ENCODE measurements at places on chromosomes 2 and 18. TPM values are rescaled to one million over a fixed set of nuclear protein-coding genes. Genes with fewer than 3 reads are reported as not detected.
A peak's percentile ranks its signal among the peaks of the same experiment; 100 is the strongest.

DNA sequence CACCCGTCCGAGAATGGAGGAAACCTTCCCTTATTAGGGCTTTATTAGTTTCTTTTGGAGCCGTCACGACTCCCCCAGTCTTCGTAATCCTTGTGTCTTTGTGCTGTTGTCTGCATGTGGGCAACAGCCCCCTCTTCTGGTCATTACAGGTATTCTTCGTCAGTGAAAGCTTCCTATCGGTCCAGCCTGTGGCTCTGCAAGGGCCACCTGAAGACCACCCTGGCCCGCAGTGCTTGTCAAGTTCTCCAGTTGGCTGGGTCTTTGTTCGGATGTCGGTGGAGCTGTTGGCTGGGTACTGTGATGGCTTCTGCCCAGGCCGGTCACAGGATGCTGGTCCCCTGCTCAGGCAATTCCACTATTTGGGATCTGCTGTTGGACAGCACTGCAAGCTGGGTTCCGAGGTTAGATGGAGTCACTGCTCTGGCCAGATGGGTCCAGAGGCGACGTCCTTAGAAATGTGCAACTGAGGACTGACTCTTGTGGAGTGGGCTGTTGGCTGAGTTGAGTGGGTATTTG lies 19.2 kb downstream of the E2F6 start:
- H3K36me3 ChIP-seq, result peaks cover 76% of the 10 kb centered on the region
- H3K27ac ChIP-seq, result no peak overlapping the region
- no peaks in the 10 kb centered on the region for H3K27me3 ChIP-seq
- H3K4me3 ChIP-seq, result no peak overlapping the region
- peak; percentile 80 for DNase-seq

DNA sequence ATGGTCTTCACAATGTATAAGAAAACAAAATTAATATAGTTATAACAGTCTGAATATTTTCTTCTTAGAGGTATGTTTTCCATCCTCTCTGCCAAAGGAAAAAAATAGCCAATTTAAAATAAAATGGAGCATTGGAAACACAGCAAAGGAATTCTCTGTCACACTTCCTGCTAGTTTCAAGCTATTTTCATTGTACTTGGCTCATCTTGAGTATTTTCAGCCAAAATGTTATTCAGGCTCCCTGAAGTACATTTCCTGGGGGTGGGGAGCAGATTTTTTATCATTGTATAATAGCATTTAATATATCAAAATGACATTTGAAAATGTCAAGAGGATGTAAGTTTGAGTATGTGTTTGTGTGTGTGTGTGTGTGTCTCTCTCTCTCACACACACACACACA lies 463.6 kb upstream of the REG3G start:
- no peaks in the 10 kb centered on the region for H3K36me3 ChIP-seq
- H3K27me3 ChIP-seq, result no peaks in the 10 kb centered on the region
- peak overlapping the region; percentile 40 for H3K27ac ChIP-seq
- no peak overlapping the region for H3K4me3 ChIP-seq

DNA sequence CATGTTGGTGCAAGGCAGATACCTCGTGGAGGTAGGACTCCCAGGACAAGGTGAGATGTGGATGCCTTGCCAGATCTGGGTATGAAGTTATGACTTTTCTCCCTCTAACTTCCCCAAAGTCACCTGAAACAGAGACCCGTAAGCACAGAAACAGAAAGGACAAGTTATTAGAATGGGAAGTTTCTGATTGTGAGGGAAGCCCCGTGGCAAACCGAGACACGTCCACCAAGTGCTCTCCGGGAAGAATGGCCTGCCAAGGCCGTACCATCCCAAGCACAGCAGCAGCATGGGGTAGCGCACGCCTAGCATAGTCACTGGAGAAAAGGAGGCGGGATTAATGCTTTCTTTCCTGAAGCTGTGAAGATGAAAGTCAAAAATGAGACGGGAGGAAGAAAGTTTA lies 110.6 kb downstream of the ZNF532 start:
- H3K27me3 ChIP-seq, result no peaks in the 10 kb centered on the region
- DNase-seq, result no peak
- peak overlapping the region; percentile 43 for H3K27ac ChIP-seq
- H3K36me3 ChIP-seq, result peaks cover 30% of the 10 kb centered on the region
- peaks cover 42% of the 10 kb centered on the region for H3K4me1 ChIP-seq

DNA sequence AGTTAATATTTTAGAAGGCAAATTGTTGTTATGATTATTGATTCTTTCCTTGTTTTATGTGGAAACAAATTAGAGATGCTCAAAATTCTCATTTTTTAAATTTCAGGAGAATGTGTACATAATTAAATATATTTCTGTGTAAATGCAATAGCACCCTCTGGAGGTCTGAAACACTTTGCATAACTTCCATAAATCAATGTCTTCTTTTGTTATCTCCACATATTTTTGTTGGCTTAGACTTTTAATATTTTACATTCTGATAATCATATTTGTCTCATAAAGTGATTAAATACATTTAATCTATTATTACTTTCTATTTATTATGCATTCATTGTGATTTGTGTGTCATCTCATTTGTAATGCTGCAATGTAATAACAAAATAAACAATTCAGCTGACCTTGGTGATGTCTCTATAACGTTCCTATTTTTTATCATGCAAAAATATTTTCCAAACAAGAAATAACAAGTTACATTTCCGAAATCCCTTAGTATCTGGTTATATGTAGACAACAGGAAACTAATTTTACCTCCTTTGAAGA lies 201.8 kb upstream of the GALNT5 start:
- H3K27me3 ChIP-seq, result no peaks in the 10 kb centered on the region
- DNase-seq, result peak; percentile 54
- peaks cover 5% of the 10 kb centered on the region for H3K4me1 ChIP-seq
- no peaks in the 10 kb centered on the region for H3K36me3 ChIP-seq

- no peak overlapping the region for H3K4me3 ChIP-seq
- H3K27ac ChIP-seq, result no peak overlapping the region
- H3K27me3 ChIP-seq, result no peaks in the 10 kb centered on the region
- no peaks in the 10 kb centered on the region for H3K4me1 ChIP-seq
Measured at GRCh38 chr2:145090841-145091761, 571.2 kb upstream of the ZEB2 start.

Gene ANO7
- 0.45 TPM for total RNA-seq

Measured in A673 (cell line).